ENCODE measurements at places on chromosomes 3 and 15. TPM values are rescaled to one million over a fixed set of nuclear protein-coding genes. Genes with fewer than 3 reads are reported as not detected.

DNA sequence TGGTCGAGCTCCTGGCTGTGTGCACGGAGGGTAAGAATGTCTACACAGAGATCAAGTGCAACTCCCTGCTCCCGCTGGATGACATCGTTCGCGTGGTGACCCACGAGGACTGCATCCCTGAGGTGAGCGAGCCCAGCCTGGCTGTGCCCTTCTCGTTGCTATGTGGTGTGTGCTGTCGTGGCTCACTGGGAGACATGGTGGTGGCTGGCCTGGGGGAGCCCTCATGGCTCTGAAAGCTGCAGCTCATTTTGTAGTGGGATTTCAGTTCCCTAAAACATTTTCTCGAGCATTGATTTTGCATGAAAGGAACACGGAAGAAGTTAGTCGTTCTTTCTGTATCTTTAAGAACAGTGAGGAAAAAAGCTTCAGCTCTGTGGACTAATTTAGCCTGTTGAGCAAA, 200.5 kb downstream of the ITPR1 start:
- DNase-seq: peak; percentile 34

- DNase-seq: no peak
Measured at GRCh38 chr3:31022716-31023115, 128.3 kb upstream of the GADL1 start.

DNA sequence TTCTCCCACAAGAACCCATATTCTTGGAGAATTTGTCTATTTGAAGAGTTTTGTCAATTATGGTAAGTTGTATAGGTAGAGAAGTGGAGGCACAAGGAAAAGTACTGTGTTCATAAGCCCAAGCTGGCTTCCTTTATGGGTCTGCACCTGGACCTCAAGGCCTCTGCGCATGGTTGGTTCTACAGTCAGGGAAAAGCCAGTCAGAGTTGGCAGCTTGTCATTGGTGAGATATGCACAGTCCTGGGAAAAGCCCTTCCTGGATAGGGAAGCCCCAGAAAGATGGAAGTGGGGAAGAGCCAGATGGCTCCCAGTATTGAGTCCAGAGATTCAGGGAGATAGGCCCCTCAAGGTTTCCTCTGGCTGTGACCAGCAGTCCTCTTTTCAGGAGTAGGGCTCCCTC, 15.8 kb downstream of the BOC start:
- DNase-seq: no peak

Gene SLC28A1
- total RNA-seq: not detected

- no peak for DNase-seq
Measured at GRCh38 chr3:188827103-188827502, 344.7 kb upstream of the TPRG1 start.

- DNase-seq: no peak
Measured at GRCh38 chr3:59938828-59939227, 889.0 kb upstream of the CFAP20DC start.

- DNase-seq: peak; percentile 79
Measured at GRCh38 chr3:139020036-139020867, 474 bp downstream of the PRR23B start.

Gene ZNF502
- total RNA-seq: 3.4 TPM

Gene APBA2
- 6.9 TPM for total RNA-seq

Gene LTF
- 15.3 TPM for total RNA-seq

Gene KCNMB2
- not detected for total RNA-seq

DNA sequence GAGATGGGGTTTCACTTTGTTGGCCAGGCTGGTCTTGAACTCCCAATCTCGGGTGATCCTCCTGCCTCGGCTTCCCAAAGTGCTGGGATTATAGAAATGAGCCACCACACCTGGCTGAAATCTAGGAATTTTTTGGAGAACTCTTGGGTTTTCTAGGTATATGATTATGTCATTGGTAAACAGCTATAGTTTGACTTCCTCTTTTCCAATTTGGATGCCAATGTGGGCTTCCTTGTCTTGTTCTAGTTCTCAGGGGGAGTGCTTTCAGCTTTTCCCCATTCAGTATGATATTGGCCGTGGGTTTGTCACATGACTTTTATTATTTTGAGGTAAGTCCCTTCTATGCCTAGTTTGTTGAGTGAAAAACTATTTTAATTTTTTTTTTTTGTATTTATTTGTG, 17.9 kb downstream of the KCNMB3 start:
- no peak for DNase-seq

GRCh38 chr3:188092648-188093047, 61.3 kb upstream of the LPP start:
- no peak for DNase-seq

DNA sequence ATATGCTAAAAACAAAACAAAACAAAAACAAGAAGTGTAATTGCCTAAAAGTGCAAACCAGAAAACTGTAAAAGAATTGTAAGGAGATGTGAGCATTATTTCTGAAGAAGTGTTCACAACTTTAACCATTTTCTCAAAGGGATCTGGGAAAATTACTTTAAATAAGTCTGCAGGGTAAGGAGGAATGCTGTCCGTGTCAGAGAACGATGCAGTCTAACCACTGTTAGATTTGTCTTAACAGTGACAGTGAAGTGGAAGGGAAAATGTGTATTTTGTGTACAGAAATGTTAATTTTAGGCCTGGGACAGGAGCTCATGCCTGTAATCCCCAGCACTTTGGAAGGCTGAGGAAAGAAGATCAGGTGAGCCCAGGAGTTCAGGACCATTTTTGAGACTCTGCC, 95.7 kb downstream of the DLG1 start:
- no peak for DNase-seq

GRCh38 chr3:106172780-106173179, 304.0 kb upstream of the CBLB start:
- DNase-seq: no peak

- no peak for DNase-seq
Measured at GRCh38 chr3:197989651-197990050, 29.6 kb downstream of the LMLN start.

GRCh38 chr3:38617586-38617985, 31.9 kb downstream of the SCN5A start:
- no peak for DNase-seq

GRCh38 chr3:129224984-129225393, 24.4 kb upstream of the COPG1 start:
- DNase-seq: peak; percentile 94

Gene CEMIP
- 9.1 TPM for total RNA-seq

GRCh38 chr3:127682561-127682960, 9.8 kb downstream of the ABTB1 start:
- DNase-seq: peak; percentile 19

- no peak for DNase-seq
Measured at GRCh38 chr15:68012911-68013310, 41.2 kb upstream of the PIAS1 start.

- no peak for DNase-seq
Measured at GRCh38 chr3:4359805-4360502, 56.8 kb downstream of the SETMAR start.

GRCh38 chr15:78320183-78320582, 20.0 kb upstream of the CRABP1 start:
- DNase-seq: no peak

Gene KCNMB3
- total RNA-seq: 3.0 TPM

DNA sequence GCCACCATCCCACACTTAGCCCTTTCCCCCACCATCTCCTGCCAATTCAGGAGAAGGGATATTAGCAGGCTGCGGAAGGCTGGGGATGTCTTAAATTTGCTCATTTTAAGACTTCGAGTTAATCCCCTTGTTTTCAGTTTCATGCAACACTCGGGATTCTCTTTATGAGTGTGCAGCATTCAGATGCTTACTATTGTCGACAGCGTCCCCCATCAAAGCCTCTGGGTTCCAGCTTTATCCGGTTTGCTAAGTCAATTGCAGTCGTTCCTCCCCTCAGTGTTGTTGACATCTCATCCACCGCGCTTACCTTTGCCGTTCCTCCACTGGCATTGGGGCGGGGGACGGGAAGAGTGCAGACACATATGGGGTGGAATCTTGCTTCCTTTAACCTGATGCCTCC, 220.2 kb downstream of the VPS13C start:
- DNase-seq: no peak

Gene MYZAP
- 54.3 TPM for total RNA-seq

Gene STAB1
- total RNA-seq: 42.9 TPM

DNA sequence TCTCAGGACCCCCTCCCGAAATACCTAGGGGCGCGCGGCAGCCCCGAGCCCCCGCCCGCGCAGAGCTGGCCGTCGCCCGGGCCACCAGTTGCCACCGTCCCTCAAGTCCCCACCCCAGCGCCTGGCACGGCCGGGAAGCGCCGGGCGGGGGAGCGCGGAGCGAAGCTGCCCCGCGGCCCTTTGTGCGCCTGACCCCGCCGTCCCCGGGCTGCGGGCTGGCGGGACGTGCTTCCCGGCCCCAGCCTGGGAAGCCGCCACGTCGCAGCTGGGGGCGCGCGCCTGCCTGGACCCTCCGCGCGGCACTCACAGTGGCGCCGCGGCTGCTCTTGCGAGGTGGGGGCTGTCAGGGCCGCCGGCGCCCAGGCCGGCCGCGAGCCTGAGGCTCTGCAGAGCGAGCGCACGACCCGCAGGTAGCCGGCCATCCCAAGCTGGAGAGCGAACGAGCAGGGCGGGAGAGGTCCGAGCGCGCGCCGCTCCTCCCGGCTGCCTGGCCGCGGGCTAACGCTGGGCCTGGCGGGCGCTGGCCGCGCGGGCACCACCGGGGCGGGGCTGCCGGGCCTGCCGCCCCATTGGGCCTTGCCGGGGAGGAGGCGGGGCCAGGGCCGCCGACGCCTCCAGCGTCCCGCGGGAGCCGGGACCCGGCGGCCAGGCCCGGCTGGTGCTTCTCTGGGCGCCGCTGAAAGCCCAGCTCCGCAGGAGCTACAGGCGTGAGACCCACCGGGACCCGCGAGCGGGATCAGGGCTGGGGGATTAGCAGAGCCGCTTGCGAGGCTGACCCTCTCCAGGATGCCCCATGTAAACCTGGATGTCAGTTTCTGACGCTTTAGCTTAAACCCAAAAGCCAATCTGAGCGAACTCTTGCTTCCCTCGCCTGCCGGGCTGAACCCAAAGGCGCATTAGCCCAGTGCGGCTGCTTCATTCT, at the start of gene IDH2:
IDH2 (minus strand) TSS at position 500 of the 922 bp plus-strand sequence; CDS start at position 422, 78 bp downstream.
- peak; percentile 97 for DNase-seq

DNA sequence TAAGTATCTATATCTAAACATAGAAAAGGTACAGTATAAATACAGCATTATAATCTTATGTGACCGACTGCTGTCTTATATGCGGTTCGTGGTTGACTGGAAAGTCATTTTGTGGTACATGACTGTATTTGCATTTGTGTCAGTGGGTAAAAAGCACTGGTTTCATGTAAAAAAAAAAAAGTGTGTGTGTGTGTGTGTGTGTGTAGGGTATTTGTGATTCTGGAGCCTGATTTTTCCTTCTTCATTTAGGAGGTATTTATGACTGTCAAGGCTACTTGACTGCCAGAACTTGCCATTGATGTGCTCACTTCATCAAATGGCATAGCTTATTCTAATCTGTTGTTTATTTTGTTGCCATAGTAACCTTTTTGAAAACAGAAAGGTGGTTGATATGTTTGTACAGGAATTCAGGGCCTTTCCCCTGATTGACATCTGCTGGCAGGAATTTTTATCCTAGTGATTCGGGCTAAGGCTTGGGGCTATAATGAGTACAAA, 63.2 kb downstream of the AKAP13 start:
- no peak for DNase-seq

Gene PCLAF
- 1.8 TPM for total RNA-seq

- DNase-seq: no peak
Measured at GRCh38 chr3:154835639-154836038, 244.5 kb upstream of the MME start.

GRCh38 chr3:56303487-56303886, 164.8 kb downstream of the ERC2 start:
- peak; percentile 29 for DNase-seq

DNA sequence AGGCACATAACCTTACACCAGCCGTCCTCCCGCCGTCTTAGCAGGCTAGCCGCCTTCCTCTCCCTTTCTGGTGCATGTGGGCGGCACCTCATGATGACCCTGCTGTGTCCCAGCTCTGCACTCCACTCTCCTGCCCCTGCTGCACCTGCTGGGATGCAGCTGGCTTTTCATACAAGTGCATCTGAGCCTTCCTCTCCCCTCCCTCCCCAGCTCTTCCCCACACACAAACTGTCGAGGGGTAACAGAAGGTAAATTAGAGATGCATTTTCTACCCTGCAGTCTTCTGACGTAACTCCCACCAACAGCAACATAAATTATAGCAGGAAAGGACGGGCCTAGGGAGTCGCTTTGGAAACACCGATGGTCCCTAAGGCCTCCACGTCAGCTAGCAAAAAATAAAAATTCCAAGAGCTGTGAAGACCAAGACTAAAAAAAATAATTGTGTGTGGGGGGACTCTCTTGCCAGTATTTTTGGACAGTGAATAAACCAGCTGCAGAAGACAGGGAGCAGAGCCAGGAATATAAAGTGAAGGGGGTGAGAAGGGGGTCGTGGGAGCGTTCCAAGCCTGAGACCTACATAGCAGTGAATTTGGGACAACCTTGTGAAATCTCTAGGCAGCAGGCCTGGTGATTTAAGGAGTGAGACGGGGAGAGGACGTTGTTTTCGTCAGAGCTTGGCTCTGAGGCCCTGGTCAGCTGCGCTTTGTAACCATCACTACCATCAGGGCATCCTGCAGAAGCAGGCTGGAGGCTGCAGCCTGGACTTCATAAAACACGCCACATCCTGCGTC, 216.2 kb downstream of the ADAMTS17 start:
- DNase-seq: peak; percentile 27

DNA sequence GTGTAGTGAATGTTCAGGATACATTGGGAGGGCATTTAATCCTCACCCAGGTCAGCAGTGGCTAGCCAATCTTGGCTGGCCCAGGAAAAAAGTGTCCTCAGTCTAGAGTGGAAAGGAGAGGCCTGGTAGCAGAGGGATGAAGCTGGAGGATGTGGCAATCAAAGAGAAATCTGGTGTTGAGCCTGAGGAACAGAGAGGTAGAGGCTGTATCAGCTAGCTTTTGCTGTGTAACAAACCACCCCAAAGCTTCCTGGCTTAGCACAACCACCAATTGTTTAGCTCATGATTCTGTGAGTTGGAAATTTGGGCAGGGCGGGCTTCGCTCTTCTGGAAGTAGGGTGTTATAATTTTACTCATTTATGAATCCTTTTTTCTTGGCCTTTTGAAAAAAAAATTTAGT, 49.8 kb upstream of the PRR23E start:
- DNase-seq: no peak

DNA sequence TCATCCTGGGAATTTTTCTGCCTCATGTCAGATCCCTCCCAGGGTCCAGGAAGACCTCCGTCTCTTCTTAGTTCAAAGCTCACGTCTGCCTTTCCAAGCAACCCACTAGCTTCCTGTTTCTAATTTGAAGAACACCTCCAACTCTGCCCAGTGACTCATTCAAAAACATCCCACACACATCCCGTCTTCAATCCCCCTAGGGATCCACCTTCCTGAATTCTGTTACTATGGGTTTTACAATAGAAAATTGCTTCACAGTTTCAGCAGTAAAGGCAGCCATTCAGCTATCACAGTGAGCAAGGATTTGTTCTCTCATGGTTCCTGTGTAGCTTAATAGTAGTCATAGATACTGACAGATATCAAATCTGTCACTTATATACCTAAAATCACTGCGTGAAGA, 308.3 kb upstream of the CCDC54 start:
- DNase-seq: no peak

Gene EXOG
- total RNA-seq: 15.8 TPM

DNA sequence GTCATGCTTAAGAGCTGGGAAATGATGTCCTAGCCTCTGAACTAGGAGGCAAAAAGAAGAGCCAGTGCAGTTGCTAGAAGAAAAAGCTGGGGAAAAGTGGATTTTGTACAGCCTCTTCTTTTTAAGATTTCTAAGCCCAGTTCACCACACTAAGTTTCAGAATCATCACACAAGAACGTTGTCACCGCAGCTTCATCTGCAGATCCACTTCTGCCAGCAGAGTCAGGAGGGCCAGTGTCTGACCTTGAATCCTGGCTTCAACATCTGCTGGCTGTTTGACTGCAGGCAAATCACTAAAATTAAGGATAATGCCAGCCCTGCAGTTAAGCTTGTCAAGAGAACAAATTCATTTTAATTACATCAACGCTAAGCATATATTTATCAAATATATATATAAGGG, 36.2 kb downstream of the HDC start:
- DNase-seq: no peak

Gene TUSC7
- total RNA-seq: not detected

Measured in upper lobe of left lung (tissue), 6 donors.